ENCODE measurements at places on chromosomes 2 and 18.

GRCh38 chr2:169105476-169105875 is 36.1 kb downstream of the DHRS9 start:
- DNase-seq: no peak

GRCh38 chr2:167492486-167492885 is 604.2 kb downstream of the XIRP2 start:
- DNase-seq: no peak

- no peak for DNase-seq
Observed at GRCh38 chr2:129791712-129792111, 187.8 kb upstream of the RAB6C start.

DNA sequence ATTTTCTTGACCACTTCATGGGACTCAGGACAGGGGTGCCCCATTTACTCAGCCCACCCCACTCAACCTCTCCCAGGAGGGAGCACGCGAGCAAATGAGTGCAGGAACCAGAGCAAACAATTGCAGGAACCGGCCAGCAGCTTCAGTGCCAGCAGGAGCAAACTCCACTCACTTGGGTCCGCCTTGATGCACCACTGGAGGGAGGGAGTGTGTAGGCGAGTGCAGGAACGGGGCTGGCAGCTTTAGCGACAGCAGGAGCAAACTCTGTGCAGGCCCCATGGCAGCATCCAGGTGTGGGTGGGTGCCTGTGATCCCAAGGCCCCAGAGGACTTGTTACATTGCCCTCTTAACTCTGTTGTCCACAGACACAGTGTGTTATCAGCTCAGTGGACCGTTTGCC is 1667.3 kb upstream of the CELF4 start:
- no peak for DNase-seq

- DNase-seq: no peak
Observed at GRCh38 chr2:127630096-127630863, 15.7 kb upstream of the GPR17 start.

DNA sequence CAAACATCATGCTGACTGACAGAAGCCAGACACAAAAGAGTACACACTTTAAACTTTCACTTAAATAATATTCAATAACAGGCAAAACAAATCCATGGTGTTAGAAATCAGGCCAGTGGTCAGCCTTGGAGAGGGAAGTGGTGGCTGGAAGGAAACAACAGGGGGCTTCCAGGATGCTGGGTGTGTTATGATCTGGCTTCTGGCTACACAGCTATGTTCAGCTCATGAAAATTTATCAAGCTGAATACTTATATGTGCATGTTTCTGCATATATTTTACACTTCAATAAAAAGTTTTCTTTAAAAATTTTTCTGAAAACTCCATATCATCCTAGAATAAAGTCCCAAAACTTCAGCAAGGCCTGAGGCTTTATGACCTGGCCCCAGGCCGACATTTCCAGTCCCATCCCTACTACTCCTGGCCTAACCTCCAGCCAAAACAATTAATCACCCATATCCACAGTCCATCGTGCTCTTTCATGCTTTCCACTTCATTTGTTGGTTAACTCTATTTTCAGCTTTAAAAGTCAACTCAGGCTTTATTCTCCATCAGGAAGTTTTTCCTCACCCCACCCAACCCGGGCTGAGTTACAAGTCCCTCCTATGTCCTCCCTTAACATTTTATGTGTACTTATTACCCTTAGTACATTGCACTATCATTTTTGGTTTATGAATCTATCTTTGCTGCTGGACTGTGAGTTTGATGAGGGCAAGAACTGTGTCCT is 27.9 kb upstream of the SPTBN1 start:
- DNase-seq: no peak

DNA sequence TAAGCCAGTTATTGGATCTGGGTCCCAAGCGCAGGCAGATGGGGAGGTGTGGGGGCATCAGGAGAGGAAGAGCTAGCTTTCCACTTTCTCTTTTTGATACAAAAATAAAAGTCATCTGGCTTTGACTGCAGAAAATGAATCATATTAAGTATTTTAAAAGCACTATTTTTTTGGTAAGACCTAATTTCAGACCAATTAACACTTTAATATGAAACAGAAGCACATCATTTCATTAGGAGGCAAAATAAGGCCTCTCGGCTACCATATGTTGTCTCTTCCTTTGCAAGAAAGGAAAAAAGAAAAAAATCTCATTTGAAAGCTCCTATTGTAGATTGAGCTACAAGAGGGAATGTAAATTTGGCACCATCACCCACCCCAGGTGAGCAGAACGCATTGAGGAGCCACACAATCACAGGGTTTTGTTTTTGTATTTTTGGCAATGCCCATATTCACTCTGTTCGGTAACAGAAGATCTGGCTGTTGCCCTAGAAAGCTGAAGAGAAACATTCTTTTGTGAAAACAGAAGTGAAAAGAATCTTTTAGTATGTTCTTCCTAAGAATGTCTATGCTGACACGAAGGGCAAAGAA is 390.7 kb upstream of the ETAA1 start:
- no peak for DNase-seq

GRCh38 chr2:8327371-8328100 is 354.3 kb upstream of the ID2 start:
- DNase-seq: no peak

GRCh38 chr2:203583084-203583695 is 48.1 kb upstream of the RAPH1 start:
- DNase-seq: no peak

DNA sequence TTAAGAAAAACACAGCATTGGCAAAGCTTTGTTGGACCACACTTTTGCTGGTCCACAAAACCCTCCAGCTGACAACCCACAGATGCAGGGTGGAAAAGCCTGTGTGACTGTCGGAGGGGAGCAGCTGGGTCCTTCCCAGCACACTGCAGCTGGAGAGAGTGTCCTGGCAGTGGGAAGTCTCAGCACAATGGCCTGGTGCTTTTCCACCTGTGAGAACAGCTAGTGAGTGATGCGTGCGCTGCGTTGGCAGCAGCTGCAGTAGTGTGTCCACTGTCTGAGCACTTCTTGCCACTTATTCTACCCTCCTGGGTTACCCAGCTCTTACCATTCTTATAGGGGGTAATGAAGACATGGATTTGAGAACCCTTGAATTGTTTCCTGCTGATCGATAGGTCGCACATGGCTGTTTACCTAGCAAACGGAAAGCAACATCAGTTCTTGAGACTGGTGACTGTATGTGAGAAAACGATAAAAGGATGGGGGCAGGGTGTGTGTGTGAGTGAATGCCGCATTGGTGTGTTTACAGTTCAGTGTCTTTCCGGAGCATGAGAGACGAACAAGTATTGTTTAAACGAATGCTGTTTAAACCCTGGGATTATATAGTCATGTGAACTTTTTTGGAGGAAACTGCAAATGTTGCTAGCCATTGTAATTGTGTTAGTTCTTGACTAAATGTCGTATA is 69.7 kb downstream of the LYPD6 start:
- no peak for DNase-seq

DNA sequence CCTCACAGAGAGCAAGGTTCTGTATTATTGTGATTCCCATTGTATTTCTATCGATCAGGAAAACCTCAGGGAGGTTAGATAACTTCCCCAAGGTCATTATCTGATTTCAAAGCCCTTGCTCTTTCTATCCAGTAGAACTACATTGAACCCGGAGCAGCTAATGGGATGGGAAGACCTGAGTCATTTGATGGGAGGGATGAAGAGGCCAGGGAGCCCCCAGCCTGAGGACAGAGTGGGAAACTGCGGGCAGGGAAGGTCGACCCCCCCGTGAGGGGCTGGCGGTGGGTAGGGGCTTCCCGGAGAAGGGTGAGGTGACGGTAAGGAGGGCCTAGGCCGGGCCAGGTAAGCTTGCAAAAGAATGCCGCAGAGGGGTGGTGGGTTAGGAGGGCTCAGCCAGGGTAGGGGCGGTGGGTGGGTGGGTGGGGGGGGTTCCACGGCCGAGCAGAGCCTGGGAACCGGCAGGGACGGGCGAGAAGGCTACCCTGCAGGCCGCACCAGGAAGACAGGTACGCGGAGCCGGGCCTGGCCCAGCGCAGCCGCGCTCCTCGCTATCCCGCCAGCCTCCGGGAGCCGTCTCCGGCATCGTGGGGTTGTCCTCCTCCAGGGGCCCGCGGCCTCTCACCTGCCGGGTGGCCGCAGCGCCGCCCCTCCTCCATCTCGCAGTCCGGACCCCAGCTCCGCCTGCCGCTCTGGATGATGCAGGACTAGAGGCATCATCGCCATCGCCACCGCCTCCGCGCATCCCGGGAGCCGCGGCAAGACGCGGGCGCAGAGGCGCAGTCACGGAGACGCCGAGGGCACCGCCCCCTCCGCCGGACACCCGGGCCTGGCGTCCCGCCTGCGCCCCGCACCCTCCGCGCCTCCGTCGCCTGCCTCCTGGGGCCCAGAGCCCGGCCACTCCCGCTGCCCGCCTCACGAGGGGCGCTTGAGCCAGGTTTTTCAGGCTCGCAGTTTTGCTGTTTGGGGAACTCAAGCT is at the start of gene GPR75:
TSS of gene GPR75 (minus strand) at position 762 of the 976 bp plus-strand sequence. CDS start 5,211 bp downstream, outside the sequence.
- DNase-seq: no peak

- no peak for DNase-seq
Observed at GRCh38 chr2:189614585-189614984, 34.0 kb upstream of the SLC40A1 start.

GRCh38 chr2:190947141-190947540 is 66.5 kb downstream of the GLS start:
- DNase-seq: no peak

GRCh38 chr18:74796841-74797576 is 199.3 kb downstream of the ZNF407 start:
- no peak for DNase-seq

DNA sequence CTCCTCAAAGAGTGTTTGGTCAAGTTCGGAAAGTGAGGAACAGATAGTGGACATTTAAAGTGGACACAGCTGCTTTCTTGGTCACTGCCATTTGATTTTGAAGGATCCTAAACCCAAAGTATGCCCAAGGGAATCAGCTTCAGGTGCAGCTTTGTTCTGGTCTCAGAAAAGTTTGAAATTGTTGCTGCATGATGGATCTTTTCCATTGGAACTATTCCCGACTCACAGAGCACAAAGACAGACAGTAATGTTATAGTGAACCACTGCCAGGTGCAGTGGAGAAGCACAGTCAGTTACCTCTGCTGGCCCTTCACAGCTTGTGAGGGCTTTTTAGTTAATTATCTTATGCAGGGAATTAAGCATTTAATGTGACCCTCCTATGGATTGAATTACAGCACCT is 301.7 kb downstream of the PHLPP1 start:
- no peak for DNase-seq

DNA sequence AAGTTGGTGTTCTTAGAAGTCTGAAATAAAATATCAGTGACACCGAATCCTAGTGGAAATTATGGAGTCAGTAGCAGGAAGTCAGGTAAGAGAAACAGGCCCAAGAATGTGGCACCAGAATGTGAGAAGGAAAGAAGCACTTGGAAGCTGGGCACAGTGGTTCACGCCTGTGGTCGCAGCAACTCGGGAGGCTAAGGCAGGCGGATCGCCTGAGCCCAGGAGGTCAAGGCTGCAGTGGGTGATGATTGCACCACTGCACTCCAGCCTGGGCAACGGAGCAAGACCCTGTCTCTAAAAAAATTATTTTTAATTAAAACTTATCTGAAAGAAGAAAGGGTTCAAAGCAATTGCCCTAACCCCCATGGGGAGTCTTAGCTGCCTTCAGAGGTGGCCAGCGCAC is 268.3 kb upstream of the SALL3 start:
- no peak for DNase-seq

- DNase-seq: no peak
Observed at GRCh38 chr18:9944805-9945204, 31.0 kb downstream of the VAPA start.

GRCh38 chr2:455015-455705 is 167.3 kb upstream of the ALKAL2 start:
- DNase-seq: no peak

GRCh38 chr2:127577973-127578372 is 42.5 kb downstream of the MYO7B start:
- no peak for DNase-seq

GRCh38 chr2:125745514-125745913 is 910.4 kb upstream of the GYPC start:
- no peak for DNase-seq

- DNase-seq: no peak
Observed at GRCh38 chr2:234304950-234305349, 191.9 kb downstream of the ARL4C start.

- no peak for DNase-seq
Observed at GRCh38 chr2:85188852-85189251, 55.7 kb downstream of the TCF7L1 start.

DNA sequence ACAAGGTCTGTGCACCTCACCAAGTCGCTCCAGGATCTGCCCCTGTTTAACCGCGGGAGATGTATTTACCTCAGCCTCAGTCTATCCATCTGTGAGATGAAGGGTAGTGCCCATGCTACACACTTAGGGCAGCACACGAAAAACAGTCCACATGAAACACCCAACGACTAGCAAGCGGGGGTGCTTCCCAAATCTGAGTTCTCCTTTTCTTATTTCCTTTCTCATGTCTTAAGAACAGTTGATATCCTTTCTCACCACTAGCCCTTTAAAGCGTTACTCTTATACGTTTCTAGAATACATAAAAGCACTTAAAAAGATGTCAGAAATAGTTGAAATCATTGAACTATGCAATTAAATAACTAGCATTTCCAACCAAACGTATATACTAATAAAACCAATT is 207.3 kb upstream of the PXDN start:
- no peak for DNase-seq

GRCh38 chr2:2657121-2657962 is 326.3 kb upstream of the MYT1L start:
- no peak for DNase-seq

DNA sequence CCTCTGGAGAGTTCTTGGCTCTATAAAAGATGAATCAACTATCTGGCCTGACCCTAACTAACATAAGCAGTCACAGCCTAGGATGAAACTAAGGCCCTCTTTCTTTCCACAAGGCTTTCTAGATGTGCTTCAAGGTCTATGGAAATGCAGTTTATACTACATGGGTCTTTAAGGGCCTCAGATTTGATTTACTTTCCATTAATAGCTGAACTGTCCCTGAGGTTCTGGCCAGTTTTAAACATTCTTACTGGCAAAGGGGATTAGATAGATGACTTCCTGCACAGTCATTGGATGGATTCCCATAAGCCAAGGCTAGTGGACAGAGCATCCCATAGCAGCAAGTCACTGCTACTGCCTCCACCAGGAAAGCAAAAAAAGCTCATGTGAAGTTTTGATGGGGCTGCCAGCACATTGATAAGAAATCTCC is 38.1 kb upstream of the LCLAT1 start:
- no peak for DNase-seq

GRCh38 chr2:78676921-78677696 is 348.4 kb upstream of the REG3G start:
- DNase-seq: no peak

GRCh38 chr2:237441605-237442274 is 27.8 kb upstream of the COL6A3 start:
- no peak for DNase-seq

DNA sequence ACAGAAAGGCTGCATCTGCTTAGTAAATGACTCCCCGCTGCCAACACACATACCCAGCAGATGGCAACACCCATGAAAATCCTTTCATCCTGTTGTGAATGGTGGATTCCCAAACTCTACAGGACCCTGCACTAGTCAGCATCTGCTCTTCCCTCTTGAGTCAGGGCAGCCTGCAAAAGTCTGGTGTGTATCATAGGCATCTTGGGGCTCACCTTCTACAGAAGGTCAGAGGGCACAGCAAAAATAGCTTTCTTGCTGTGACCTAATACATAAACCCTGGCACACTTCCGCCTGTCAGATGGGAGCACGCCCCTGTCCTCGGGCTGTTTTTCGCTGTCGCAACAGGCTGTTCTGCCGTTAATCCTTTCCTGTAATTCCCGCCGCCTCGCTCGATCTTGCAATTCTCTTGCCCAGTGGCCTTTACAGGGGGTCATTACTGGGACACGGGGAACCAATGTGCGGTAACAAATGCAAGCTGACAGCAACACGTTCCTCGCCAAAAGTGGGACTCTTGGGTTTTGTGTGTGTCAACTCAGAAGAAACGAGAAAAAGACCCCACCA is 19.9 kb upstream of the SCYGR1 start:
- no peak for DNase-seq

All from esophagus squamous epithelium (tissue), 5 donors.